ENCODE measurements at places on chromosomes 3 and 15.

GRCh38 chr15:52018244-52018643, 775 bp upstream of the MAPK6 start:
- DNase-seq: no peak

- no peak for DNase-seq
Measured at GRCh38 chr3:16825617-16826204, 59.0 kb upstream of the PLCL2 start.

DNA sequence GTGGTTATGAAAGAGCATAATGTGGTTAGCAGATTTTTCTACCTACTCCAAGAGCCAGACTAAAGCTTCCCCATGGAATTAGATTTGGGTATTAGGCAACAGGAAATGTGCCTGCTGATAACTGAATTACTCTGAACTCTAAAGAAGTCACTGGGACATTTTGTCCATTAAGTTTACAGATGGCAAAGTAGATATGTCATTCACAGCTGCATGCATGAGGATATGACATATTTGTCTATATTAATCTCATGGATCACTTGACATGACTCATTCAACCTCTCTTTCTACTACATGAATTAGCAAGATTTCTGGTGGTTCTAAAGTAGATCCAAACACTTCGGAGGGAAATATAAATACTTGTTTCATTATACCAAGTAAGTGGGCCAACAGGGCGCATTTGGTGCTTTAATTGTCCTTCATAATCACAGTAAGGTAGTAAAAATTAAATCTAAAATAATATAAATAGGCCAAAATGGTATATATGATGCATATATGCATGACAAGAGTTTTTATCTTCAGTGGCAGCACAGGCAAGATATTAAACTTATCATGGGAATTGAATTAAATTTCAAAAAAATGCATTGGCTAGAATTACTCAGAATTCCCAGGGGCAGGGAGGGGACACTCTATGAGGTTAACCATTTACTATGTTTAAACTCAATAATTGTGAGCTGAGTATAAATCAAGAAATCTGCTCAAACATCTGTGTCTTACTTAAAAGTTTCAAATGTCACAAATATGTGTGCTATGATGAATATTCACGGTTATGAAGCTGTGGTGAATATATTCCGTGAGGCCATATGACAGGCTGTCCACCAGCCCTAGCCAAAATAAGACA, 365.3 kb upstream of the KCNMB2 start:
- DNase-seq: no peak

- no peak for DNase-seq
Measured at GRCh38 chr15:56128081-56128480, 115.6 kb downstream of the RFX7 start.

DNA sequence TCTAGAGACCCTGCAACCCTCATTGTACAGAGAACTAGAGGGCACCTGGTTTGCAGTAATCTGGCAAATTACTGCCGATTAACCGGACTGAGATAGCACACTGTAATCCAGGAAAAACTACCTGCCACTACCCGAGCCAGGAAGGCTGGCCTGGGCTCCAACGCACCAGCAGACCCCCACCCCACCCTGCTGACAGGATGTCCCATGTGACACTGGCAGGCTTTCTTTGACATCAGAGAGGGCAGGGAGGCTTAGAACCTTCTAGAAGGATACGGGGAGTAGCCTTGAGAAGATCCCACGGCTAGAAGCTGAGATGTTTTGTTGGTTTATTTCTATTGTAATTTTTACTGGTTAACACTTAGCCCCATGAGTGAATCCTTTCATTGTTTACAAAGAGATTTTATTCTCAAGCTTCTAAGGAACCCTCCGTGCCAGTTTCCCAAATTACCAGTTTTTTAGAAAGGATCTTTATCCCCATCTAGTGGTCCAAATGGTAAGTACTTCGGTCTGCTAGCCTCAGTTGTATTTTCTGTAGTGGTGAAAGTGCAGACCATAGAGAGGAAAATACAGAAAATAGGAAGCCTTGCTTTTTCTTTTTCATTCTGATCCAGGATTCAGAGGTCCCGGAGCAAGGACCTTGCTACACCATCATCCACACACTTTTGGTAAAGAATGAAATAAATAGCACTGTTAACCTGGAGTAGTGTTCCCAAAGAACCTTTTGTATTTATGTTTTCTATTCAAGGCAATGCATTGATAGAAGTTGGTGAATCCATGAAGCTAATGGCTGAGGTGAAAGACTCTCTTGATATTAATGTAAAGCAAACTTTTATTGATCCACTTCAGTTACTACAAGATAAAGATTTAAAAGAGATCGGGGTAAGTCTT, 81.9 kb upstream of the ADAMTSL3 start:
- DNase-seq: no peak

GRCh38 chr3:127761441-127761801, 60.9 kb downstream of the MGLL start:
- no peak for DNase-seq

DNA sequence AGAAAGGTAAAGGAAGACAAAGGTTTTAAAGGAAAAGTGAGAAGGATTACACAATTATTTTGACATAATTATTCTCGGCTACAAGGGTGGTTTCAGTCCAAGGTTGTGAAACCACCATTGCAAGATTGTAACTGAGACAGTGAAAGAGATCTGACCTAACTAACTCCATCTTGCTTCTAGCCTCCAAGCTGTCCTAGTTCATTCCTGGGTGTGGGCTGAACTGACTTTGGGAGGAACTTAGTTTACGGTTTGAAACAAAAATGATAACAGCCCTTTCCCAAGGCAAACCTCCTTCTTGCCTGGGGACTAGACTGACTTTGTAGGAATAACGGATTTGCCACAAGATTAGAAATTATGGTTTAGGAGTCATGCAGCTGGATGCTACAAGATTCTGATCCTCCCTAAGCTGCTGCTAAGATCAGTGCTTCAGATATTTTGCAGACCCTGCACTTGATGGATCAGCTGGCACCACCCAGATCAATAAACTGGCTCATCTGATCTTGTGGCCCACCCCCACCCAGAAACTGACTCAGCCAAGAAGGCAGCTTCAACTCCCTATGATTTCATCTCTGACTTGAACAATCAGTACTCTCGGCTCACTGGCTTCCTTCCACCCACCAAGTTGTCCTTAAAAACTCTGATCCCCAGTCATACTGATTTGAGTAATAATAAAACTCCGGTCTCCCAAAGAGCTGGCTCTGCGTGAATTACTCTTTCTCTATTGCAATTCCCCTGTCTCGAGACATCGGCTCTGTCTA, 57.7 kb upstream of the AADACL2 start:
- DNase-seq: no peak

Data from T-helper 2 cell (primary cell).